ENCODE measurements at places on chromosomes 16 and 17.
A peak's percentile ranks its signal among the peaks of the same experiment; 100 is the strongest.

DNA sequence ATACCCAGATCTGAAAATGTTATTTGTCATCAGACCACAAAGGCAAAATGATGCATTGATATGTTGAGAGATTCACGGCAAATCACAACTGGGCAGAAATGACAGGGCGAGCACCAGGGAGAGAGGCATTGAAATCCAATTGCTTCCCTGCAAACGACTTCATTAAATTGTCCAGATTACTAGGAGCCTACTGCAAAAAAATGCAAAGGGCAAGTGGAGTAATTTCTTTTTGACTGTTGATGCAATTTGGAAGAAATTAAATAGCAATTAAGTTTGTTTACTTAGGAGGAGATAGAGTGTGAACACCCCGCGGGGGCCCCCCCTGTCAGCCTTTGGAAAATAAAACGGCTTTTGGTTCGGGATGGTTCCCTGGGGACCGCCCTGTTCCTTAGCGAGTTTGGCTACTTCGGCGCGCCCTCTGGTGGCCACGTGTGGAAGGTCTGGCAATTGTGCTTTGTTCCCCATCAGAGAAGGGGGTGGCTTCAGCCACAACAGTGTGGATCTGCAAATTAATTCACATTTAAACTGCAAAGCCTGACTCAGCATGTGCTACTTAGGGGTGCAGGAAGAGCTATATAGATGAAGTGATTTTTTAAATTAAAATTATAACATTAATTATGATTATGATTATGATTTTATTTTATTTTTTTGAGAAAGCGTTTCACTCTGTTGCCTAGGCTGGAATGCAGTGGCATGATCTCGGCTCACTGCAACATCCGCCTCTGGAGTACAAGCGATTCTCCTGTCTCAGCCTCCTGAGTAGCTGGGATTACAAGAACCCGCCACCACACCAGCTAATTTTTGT lies 14.5 kb upstream of the TMC7 start:
- peak; percentile 83 for DNase-seq

- peak; percentile 55 for DNase-seq
Measured at GRCh38 chr17:42050393-42051012, at the start of gene C17orf113. Gene C17orf113, minus strand, starts transcription at chr17:42050601. Its CDS starts 7,225 bp downstream, at chr17:42043376.

- no peak for DNase-seq
Measured at GRCh38 chr16:49839017-49839825, 16.7 kb downstream of the ZNF423 start.

DNA sequence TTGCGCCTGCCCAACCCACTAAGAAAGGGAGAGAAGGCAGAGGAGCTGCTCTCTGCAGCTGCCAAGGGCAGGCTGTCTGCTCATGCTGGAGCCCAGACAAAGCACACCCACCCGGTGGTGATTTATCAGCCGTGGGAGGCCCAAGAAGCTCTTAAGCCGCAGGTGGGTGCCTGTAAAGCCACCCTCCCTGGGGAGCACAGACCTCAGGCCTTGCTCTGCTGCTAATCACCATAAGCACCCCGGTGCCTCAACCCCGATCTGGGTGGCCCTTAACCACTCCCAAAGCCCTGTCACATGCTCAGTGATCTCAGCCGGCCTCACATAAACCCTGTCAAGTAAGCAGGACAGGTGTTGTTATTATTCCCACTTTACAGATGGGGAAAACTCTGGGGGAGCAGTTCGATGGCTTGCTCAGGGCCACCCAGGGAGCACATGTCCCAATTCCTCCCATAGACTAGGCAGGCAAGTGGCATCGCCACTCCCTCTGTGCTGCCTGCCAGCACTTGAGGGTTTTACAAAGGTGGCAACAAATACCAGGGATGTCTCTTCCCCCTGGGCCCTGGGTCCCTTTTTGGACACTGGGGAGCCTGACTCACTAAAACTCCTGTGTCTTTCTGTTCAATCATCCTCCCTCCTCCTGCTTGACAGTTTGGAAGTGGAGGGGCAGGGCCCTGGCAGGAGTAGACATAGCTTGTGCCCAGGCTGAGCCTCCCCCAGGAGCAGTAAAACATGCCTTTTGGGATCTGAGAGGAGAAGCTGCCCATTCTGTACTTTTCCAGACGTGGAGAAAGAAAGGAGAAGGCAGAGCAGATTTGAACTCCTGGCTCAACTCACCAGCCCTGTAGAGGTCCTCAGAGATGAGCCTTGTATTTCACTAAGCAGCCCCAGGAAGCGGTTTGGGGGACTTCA lies 299.3 kb downstream of the SOX9 start:
- no peak for DNase-seq

DNA sequence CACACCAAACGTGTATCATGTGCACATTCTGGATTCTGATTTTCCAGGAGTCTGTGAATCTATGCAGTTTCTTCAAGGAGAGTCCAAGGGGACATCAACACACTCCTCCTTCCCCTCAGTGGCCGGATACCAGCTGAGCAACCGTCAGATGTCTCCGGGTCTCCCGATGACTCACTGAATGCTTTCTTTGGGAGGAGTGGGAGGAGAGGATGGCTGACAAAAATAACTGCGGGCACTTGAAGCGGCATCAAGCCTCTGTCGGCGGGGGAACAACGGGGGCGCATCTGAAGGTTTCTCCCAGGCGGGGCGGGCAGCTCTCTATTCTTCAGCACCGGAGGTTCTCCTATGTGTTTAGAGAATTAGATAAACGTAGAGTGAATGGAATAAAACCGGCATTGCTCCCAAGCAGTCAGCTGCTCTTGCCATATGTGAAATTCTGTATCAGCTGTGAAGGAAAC lies 24.6 kb upstream of the LRRC75A start:
- no peak for DNase-seq

DNA sequence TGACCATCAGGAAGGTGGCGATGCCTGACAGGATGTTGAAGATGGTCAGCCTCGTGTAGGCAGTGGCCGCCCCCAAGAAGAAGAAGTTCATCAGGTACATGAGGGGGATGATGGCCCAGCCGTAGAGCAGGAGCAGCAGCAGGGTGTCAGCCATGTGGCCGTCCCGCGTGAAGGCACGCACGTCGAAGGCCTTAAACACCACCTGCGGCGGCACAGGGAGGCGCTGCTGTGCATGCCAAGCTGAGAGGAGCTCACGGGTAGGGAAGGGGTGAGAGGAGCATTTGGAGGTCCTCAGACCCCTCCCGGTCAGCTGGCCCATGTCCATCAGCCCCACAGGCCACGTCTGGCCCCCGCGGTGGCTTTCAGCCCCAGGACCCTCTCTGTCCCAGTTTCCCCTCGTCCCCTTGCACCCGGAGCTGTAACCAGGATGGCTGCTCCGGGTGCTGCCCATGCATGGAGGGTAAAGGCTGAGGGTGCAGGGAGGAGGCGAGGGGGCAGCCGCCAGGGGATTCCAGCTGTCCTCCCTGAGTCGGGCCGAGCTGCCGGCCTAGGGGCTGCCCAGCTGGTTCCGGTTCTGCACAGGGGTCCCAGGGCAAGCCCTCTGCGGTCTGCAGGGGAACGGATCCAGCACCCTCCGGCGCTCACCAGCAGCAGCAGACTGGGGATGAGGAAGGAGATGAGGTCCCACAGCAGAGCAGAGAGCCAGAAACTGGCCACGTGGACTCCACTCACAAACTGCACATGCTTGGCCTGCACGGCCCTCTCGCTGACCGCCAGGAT lies 17.1 kb upstream of the RNPS1 start:
- DNase-seq: no peak

DNA sequence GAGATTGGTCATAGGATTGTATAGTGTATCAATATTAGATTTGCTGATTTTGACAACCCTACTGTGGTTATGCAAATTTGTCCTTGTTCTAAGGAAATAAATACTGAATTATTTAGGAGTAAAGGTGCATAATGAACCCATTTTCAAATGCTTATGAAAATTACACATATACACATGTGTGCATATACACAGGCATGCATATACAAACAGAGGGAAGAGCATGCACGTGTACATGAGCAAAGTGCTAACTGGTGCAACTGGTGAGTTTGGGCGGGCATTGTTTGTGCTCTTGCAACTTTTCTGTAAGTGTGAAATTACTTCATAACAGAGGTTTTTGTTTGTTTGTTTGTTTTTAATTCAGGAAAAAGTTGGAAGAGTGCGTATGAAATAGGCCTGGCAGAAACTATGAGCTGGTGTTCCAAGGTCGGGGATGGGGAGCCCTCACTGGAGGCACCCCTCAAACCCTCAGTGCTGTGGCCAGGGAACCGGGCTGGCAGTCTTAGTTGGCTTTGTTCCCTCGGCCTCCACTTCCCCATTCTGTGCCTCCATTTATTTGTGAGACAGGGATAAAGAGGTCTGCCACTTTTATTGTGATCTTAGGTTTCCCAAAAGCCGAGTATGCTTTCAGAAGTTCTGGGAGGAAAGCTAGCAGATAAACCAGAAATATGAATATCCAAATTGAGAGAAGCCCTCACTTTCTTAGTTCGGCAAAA lies 5.8 kb downstream of the DEXI start:
- DNase-seq: no peak

GRCh38 chr17:28385406-28385805 lies 13.9 kb downstream of the SARM1 start:
- peak; percentile 51 for DNase-seq

GRCh38 chr16:14449790-14450480 lies 180.1 kb downstream of the PARN start:
- no peak for DNase-seq

GRCh38 chr17:9645851-9646545 lies 681 bp downstream of the USP43 start:
- DNase-seq: peak; percentile 55

- no peak for DNase-seq
Measured at GRCh38 chr17:8375738-8376259, 705 bp downstream of the KRABD2 start.

DNA sequence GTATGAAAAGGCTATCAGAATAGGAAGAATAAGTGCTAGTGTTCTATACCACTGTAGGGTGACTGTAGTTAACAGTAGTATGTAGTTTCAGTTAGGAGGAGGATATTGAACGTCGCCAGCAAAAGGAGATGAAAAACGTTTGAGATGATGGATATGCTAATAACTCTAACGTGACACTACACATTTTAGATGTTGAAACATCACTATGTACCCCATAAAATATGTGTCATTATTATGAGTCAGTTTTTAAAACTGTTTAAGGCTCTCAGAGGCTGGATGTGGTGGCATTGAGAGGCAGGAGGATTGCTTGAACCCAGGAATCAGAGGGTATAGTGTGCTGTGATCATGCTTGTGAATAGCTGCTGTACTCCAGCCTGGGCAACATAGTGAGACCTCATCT lies 31.8 kb downstream of the UBN1 start:
- no peak for DNase-seq

DNA sequence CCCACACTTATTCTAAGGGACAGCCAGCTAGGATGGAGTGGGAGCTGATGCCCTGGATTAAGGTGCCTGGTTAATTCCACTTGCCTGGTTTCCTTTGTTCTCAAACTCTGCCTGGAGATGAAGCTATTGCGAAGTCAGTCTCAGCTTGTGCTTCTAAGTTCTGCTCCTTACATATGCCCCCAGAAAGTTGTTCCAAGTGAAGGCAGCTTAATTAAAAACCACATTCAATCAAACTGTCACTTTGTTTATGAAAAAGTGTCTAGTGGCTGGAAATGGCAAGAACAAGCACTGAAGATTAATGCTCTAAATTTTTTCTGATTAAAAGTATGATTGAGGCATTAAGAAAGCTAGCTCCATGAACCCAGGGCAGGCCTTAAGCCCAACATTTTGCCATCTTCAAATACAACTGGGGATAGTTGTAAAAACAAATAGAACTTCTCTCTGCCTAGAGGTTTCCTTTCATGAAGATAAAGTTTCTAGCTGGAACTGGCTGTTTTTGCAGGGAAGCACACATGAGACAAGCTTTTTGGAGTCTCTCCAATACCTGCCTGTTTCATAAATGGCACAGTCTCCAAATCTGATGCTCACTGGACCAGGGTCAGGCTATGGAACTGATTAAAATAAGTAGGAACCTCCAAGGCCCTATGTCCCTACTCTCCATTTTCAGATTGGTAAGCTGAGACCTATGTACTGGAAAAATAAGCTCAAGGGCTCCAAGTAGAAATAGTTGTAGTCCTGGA lies 100.9 kb downstream of the GRIN2A start:
- no peak for DNase-seq
